NCI-H1694 treated with DMSO at 0.1 percent for 48 hours (cell line): ENCODE measurements at places on chromosomes 12 and 14.

GRCh38 chr14:67385120-67385519 is 25.0 kb downstream of the EIF2S1 start:
- no peak for DNase-seq

GRCh38 chr14:98903371-98903770 is 368.6 kb downstream of the BCL11B start:
- no peak for DNase-seq

- no peak for DNase-seq
Observed at GRCh38 chr12:31822761-31823160, 93.9 kb upstream of the AMN1 start.

DNA sequence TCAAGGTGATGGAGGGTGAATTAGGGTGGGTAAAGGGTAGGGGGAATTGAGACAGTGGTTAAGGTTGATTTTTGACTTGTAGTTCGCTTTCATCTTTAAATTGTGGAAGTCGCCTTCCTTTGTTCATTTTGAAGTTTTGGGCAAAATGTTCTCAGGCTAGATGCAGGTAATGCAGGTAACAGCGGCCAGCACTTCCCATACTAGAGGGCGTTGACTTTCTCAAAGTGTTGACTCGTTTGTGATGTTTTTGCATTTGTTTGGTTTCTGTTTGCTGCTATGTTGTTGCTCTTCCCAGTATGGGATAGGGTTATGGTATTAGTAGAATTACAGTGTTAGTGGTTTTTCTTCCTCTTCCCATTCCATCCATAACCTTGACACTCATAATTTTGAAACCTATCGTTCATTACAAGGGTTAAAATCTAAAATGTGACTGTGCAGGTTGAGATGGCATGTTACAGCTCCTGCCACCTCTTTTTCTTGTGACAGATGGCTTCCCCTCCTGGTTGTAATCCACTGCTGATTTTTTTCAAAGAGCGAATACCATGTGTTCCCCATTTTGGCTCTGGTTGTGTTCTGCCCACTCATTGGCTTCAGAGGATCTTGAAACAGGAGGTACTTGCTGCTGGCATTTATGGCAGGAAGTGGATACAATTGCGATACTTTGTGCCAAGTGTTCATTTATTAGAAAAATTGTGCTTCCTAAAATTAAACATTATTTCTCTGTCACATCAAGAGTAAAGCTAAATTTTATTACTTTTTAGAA is 57.1 kb downstream of the ERC1 start:
- peak; percentile 97 for DNase-seq

GRCh38 chr14:80624581-80624980 is 317.0 kb downstream of the CEP128 start:
- DNase-seq, result no peak
